ENCODE measurements at places on chromosomes 13 and 19. TPM values are rescaled to one million over a fixed set of nuclear protein-coding genes. Genes with fewer than 3 reads are reported as not detected.

PLIN5 gene
- 0.53 TPM for total RNA-seq

ALKBH6 gene
- total RNA-seq, result 34.1 TPM

WDR87 gene
- total RNA-seq, result not detected

MCF2L gene
- 15.0 TPM for total RNA-seq

PDE4C gene
- total RNA-seq, result not detected

Data from CD8-positive, alpha-beta T cell (primary cell).